ENCODE measurements at places on chromosomes 6 and 20.

DNA sequence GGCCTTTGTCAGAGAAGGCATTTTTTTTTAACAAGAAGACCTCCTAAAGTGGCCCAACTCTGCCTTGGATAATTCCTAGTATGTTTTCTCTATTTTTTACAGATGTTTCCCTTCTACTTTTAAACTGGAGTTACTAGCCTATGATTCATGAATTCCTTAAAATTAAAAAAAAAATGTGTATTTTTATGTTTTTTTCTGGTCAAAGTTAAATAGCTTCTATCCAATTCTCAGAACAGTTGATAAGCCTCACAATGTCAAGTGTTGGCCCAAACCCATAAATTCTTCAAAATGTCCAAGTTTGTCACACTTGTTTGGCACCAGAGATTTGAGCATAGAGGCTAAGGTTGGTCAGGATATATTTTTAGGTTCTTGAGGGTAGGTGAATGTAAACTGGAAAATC, 64.0 kb downstream of the JAG1 start:
- no peak for DNase-seq

- peak; percentile 86 for DNase-seq
Measured at GRCh38 chr6:119096721-119097565, 18.5 kb upstream of the FAM184A start.

DNA sequence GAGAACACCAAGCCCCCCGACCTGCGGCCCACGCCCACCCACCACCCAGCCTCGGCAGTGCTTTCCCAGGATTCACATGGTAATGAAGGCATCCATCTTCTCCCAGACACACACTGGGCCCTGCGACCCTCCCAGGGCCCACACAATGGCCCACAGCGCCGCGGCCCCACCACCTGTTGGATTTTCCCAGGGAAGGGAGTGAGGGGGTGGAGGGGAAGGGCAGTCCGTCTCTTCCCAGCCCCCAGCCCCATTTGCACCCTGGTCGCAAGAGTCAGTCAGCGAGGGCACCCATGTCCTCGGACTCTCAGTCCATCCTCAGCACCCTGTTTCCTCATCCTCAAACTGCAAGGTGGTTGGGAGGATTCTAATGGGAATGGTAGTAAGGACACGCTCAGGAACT, 23.7 kb upstream of the ID1 start:
- no peak for DNase-seq

DNA sequence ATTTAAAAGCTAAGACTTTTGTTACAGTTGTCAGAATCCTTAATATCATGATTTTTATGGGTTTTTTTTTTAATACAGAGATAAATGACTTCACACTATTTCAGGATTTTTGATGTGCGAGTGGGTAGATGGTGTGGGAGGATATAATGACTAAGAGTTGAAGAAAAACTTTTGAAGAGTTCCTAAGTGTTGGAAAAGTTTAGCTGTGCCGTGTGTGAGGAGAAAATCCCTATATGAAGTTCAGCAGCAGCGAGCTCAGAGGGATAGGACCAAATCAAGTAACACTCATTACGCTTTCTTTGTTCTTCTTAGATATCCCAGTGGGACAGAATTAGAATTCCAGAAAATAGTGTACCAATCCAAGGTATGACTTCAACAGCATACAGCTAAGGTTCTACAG, 34.1 kb downstream of the PDE10A start:
- no peak for DNase-seq

DNA sequence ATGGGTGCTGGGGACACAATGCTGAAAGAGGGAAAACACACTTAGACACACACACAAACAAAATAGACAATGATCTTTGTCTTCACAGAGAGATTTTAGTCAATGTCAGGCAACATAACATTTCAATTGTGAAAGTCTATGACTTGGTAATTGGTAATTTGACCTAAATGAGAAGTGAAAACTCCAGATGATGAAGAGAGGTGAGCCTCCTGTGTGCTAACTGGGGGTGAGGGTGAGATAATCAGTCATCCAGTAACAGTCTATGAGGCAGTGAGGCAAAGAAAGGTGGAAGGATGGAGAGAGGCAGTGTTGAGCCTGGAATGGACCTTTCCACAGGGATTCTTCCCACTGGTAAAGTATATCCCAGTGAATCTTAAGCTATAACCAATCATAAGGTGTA, 744.2 kb downstream of the MAFB start:
- DNase-seq, result no peak

DNA sequence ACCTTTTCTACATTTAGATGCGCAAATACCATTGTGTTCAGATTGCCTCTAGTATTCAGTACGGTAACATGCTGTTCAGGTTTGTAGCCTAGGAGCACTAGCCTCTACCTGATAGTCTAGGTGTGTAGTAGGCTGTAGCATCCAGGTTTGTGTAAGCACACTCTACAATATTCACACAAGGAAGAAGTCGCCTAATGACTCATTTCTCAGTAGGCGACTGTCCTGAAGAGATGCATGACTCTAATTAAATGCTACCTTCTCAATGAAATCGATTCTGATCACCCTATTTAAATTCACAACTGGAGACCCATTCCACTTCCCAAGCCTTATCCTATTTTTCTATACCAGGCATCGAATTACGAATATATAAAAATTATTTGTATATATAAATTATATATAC, 1.3 kb downstream of the MCUR1 start:
- no peak for DNase-seq

DNA sequence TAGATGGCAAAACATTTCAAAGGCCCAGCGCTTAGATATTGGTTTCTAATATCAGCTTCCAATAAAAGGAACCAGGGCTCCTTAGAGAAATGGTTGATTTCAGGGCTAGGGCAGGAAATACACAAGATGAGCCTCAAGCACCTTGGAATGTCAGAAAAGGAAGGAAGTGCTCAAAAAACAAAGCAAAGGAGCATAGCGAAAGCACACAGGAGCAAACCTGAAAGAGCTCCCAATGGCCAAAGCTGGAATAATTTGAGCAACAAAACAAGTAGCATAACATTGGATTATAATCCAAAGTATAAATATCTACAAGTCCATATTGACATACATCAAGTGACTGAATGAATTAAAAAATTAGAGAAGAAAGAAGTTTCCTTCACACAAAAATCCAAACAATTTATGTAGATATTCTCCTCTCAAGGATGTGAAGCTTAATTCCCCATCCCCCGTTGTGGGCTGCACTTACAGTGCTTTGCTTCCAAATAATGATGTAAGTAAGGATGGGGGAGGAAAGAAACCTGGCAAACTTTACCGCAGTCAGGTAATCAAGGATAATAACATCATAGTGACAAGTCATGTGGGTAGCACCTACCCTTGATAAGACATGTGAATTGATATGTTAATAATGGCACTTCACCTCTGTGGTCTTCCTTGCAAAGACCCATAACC, 132.9 kb upstream of the DST start:
- no peak for DNase-seq

GRCh38 chr20:16360668-16361067, 212.6 kb downstream of the KIF16B start:
- DNase-seq, result no peak

DNA sequence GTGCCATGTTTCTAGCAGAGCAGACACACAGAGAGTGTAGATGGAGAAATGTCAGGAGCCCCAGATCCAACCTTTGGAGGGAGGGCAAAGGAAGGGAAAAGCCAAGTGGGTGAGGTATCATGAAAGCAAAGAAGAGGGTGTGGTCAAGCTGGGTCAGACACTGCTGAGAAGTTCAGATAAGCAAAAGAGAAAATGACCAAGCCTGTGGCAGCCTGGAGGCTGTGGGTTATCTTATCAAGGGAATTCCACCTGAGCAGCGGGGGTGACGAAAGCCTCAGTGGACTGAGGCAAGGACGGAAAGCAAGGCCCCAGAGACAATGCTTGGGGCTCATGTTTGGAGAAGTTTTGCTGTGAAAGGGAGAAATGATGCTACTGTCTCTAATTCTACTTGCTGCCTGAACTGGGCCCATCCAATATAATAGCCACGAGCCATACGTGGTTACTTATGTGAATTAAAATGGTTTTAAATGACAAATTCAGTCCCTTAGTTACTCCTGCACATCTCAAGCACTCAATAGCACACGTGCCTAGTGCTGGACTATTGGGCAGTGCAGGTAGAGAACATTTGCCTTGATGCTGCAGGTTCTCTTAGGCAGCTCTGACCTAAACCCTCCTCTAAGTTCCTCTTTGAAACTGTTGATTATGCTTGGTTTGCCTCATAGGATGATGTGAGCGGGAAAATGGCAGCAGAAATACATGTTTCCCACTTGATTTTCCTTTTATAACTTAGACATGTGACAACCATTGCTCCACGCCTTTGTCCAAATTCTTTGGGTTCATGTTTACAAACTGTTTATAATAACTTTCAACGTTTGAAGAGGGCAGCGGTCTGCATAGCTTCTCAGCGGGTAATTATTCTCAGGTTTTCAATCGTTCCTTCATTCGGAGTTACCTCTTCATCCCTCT, 63.7 kb downstream of the SLC22A23 start:
- DNase-seq, result no peak

GRCh38 chr20:6711951-6712649, 55.4 kb upstream of the BMP2 start:
- peak; percentile 56 for DNase-seq

DNA sequence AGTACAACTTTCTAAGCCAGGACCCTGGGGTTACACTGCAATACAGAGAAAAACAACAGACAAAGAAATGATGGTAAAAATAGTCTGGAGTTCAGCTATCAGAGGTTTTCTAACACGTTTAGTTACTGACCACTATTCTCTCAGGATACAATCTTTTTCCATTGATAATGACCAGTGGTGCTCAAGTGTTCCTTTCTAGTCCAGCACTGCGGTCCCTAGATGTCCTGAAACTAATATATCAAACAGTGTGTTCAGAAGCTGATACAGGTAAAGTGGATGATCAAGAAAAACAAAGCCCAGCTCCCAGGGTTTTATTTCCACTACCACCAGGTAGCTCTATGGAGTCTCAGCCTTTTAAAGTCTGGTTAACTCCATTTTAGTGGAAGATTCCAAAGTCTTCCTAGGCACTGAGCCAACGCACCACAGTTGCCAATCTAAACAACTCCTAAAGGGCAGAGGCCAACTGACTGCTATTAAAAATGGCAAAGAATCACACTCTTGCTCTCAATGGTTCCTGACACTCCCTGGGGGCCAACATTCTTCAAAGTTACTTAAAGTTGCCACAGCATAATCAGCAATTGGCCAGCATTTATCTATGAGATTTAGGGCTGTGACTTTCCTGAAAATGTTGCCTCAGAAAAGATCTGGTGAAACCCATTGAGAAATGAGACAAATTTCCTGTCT, 38.2 kb downstream of the DZANK1 start:
- DNase-seq, result peak; percentile 89

- DNase-seq, result no peak
Measured at GRCh38 chr6:18412644-18413043, 25.5 kb downstream of the RNF144B start.

DNA sequence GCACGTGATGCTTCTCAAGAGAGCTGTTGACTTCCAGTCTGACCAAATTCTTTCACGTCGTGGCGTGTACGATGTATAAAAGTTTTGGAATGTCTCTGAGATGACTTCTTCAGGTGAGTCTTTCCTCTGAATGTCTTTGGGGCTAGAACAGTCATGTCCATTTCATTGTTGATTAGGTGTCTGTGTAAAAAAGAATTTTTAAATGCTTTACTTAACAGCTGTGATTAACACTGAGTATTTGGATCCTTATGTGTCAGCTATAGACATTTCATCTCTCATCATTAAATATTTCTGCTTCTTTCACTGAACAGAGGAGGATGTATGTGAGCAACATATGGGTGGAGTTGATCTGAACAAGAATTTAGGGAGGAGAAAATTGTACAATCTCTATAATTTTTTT, 29.3 kb upstream of the KIF13A start:
- no peak for DNase-seq

Measured in lung (tissue), 17 donors.